ENCODE measurements at places on chromosomes 12 and 14. TPM values are rescaled to one million over a fixed set of nuclear protein-coding genes. Genes with fewer than 3 reads are reported as not detected.

GRCh38 chr12:1915082-1915968 is 3.1 kb downstream of the CACNA2D4 start:
- no peak overlapping the region for H3K27ac ChIP-seq
- no peaks in the 10 kb centered on the region for H3K4me1 ChIP-seq
- no peaks in the 10 kb centered on the region for H3K27me3 ChIP-seq
- H3K4me3 ChIP-seq: no peak overlapping the region

DNA sequence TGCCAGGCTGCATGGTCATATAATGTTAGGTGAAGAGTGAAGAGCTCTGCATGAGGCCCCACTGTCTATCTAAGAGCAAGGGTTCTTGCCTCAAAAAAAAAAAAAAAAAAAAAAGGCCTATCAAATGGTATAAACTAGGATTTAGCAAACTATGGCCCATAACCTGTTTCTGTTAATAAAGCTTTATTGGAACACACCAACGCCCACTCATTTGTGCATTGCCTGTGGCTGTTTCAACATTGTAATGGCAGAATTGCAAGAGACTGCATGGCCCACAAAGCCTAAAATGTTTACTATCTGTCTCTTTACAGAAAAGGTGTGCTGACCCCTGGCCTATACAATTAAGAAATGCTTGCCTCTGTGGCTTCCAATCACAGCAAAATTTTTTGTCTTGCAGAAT is 12.8 kb downstream of the PLEKHG7 start:
- H3K36me3 ChIP-seq: no peaks in the 10 kb centered on the region
- H3K4me1 ChIP-seq: no peaks in the 10 kb centered on the region
- no peaks in the 10 kb centered on the region for H3K27me3 ChIP-seq
- no peak overlapping the region for H3K4me3 ChIP-seq
- no peak for DNase-seq

DNA sequence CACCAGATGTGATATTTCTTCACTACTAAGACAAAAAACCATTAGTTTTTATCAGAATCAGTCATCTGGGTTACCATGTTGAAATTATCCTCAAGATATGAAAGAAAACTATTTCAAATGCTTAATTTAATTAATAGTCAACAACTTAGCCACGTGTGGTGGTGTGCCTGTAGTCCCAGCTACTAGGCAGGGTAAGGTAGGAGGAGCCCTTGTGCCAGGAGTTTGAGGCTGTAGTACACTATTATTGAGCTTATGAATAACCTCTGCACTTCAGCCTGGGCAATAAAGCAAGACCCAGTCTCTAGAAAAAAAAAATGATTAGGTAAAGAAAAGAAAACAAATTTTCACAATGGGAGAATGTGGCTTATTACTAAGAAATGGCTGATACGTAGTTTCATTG is 33.4 kb downstream of the MRPL42 start:
- no peak overlapping the region for H3K27ac ChIP-seq
- DNase-seq: no peak
- no peak overlapping the region for H3K4me3 ChIP-seq
- no peaks in the 10 kb centered on the region for H3K4me1 ChIP-seq

DNA sequence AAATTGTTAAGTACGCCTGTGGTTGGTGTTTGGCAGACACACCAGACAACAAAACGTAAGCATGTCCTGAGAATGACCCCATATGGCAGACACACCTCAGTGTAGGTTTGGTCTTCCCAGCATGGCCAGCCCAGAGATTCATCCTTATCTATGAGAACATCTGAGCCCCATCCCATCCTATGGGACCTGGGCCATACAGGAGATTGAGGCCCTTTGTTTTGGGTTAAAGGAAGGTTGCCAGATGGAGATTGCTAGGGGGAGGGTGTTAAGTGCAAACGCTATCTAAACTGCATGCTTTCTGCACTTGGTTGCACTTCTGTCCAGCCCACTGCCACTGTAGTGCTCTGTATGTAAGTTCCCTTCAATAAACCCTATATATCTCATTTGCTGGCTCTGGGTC is 4.1 kb upstream of the PCNX4 start:
- no peak overlapping the region for H3K27ac ChIP-seq
- no peak overlapping the region for H3K4me3 ChIP-seq
- H3K4me1 ChIP-seq: no peaks in the 10 kb centered on the region

The SLC7A7 gene
- total RNA-seq: 16.7 TPM

The OTOGL gene
- 0.62 TPM for total RNA-seq

The ANKRD33 gene
- total RNA-seq: not detected
